ENCODE measurements at places on chromosomes 5 and 9. TPM values are rescaled to one million over a fixed set of nuclear protein-coding genes. Genes with fewer than 3 reads are reported as not detected.

CCDC180 gene
- total RNA-seq: 9.7 TPM

DMRT2 gene
- total RNA-seq: 3.1 TPM

IFNA2 gene
- total RNA-seq: not detected

IRX2 gene
- total RNA-seq: 0.77 TPM

SPRY4 gene
- 14.3 TPM for total RNA-seq

BTNL3 gene
- total RNA-seq: not detected

C6 gene
- not detected for total RNA-seq

AMBP gene
- total RNA-seq: 1.3 TPM

EGFLAM gene
- total RNA-seq: 16.8 TPM

BARHL1 gene
- not detected for total RNA-seq

SVEP1 gene
- total RNA-seq: 47.9 TPM

FOXD4 gene
- not detected for total RNA-seq

PCDHB6 gene
- total RNA-seq: 4.2 TPM

SERF1A gene
- 9.5 TPM for total RNA-seq

TMEFF1 gene
- total RNA-seq: not detected

KCNN2 gene
- total RNA-seq: 6.2 TPM

TAL2 gene
- not detected for total RNA-seq

- peak; percentile 57 for DNase-seq
Observed at GRCh38 chr5:141805874-141806595, 72.2 kb downstream of the PCDH1 start.

GRCh38 chr5:40787986-40788385 lies 10.2 kb downstream of the PRKAA1 start:
- DNase-seq: no peak

GRCh38 chr9:101442318-101442717 lies 6.7 kb upstream of the ALDOB start:
- no peak for DNase-seq

GRCh38 chr5:158553962-158554336 lies 545.8 kb downstream of the EBF1 start:
- DNase-seq: no peak

GRCh38 chr5:89595056-89595455 lies 712.1 kb upstream of the MEF2C start:
- no peak for DNase-seq

- no peak for DNase-seq
Observed at GRCh38 chr5:65815161-65815560, 93.2 kb downstream of the NLN start.

DNA sequence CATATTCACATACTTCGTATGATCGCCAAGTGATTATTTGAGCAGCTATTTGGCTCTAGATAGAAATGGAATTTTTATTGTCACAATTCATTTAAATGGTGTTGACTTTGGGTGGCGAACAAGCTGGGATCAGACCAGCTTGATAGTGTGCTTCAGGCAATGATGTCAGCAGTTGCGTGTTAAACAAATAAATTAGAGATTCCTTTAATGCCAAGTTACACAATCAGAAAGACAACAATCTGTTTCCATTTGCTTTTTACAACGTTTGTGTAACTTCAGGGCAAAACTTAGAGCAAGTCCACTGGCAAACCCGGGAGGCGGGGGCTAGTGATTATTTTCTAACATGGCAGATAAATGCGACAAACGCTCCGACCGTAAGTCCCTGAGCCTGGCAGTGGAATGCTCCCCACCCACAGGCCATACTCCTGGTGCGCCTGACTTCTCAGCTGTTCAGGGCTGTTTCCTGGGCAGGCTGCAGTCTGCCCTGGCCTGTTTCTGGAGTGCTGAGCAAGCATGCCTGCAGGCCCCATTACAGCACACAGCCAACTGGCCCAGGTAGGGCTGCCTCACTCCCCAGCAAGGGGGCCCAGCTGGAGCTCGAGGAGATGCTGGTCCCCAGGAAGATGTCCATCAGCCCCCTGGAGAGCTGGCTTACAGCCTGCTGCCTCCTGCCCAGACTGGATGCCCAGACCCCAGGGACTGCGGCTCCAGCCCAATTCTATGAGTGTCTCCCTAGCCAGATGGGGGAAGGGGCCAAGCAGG lies 88.7 kb downstream of the BASP1 start:
- peak; percentile 15 for DNase-seq

DNA sequence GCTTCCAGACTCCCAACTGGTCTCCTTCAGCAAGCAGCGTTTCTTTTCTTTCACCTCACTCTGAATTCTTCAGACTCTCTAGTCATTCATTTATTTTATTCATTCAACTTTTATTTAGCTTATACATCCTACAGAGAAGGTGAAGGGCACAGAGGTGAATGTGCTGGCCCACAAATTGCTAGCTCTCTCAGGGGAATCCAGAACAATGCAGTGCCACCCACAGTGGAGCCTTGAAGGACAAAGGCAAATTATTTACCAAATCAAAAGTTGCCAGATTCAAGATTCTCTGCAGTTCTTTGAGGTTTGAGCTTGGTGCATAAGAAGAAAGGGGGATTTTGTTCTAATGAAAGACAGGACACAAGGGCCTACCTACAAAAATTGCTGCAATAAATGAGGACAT lies 29.7 kb downstream of the GRIA1 start:
- no peak for DNase-seq

DNA sequence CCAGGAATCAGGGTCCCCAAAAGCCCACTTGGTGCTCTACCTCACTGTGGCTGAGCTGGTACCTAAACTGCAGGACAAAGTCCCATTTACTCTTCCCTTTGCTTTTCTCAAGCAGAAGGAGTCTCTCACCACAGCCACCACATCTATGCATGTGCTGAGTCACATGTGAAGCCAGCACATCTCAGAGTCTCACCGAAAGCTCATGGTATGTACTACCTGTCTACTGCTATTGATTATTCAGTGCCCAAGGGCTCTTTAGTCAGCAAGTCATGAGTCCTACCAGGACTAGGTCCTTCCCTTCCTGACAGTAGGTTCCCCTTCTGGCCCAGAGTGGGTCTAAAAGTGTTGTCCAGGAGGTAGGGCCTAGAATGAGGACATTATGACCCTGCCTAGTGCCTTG lies 130.7 kb upstream of the NTRK2 start:
- DNase-seq: no peak

GRCh38 chr5:93503598-93504067 lies 77.4 kb downstream of the NR2F1-AS1 start:
- DNase-seq: no peak

GRCh38 chr5:59716029-59716428 lies 177.5 kb downstream of the PDE4D start:
- no peak for DNase-seq
